HT-29 (cell line): ENCODE measurements at places on chromosomes 12 and 14.

DNA sequence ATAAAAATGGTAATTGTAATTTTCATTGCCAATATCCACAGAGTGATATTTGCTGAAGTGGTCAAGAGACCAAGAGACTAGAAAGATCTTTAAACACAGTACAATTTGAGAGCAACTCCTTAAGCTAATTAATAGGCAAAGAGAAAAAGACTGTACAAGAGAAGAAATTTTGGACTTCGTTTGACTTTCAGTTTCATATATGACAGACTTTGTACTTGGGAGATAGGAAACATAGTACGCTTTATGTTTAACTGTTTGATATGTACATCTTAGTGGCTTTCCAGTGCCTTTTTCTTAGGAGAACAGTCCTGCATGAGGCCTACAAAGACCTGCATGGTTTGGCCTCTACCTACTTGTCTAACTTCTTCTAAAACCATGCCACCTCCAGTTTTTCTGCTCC lies 1118.1 kb downstream of the TRHDE start:
- DNase-seq: no peak

DNA sequence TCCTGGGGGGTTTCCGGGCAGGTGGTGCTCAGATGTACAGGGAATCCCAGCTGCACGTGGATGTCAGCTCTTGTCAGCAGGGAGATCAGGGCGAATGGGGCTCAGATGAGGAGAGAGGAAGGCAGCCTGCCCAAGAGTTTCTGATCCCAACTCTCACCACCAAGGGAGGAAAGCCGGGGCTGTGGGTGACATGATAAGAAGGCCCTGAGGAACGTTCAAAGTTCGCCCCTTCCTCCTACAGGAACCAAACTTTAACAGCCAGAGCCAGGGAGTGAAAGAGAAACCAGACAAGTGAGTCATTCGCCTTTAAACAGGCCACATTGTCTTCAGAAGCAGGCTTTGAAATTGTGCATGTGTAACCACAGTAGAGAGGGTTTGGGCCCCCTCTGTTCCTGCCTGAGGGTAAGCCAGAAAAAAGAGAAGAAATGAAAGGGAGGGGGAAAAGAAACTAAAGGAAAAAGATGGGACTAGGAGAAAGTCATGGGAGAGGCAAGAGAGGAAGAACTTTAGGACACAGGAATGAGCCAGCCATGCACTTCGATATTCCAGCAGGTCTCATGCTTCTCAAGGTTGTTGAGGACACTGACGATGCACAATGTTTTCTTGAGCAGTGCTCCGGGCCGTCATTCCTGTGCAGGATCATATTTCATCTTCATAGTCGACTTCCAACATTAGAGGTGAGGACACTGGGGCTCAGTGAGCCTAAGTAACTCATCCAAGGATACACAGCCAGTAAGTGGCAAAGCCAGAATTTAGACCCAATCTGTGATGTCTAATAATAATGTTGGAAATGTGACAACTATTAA lies 691.4 kb upstream of the TBX3 start:
- DNase-seq: peak; percentile 25

DNA sequence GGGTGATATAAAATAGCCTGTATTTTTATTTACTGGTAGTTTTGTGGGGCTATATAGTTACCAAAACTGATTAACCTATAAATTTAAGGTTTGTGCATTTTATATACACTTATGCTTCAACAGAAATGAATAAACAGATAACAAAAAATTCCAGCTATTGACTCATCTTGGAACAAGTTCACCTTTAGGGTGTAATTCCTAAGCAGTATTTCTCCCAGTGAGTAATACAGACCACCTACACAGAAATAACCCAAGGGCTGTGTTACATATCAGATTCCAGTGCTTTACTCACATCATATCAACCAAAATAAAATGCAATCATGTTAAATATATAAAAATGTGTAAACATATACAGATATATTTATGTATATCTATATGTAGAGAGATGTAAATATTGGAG lies 345.6 kb downstream of the ADAMTS20 start:
- no peak for DNase-seq

- DNase-seq: no peak
Measured at GRCh38 chr12:57133013-57133569, 4.8 kb downstream of the LRP1 start.

GRCh38 chr12:60205500-60205899 lies 609.7 kb downstream of the SLC16A7 start:
- DNase-seq: no peak

GRCh38 chr12:46366771-46367170 lies 5.8 kb downstream of the SLC38A2 start:
- DNase-seq: no peak

DNA sequence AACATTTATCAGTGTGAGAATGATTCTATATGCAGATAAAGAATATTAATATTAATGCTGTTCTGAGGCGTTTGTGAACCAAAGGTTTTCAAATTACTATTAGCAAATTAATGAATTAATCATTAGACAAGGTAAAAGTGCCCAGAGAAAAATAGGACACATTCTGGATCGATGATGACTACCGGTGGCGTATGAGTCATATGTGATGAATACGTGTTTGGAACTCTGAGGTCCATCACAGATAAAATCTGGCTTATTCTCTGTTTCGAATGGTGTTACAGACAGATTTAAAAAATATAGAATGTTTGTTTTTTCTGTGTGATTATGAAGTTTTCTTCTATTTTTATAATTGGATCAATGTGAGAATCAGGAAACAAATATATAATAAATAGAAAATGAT lies 79.2 kb upstream of the RTL1 start:
- no peak for DNase-seq

GRCh38 chr12:6310771-6311610 lies 509 bp downstream of the PLEKHG6 start:
- DNase-seq: peak; percentile 55

- no peak for DNase-seq
Measured at GRCh38 chr14:99730876-99731546, 46.9 kb downstream of the CYP46A1 start.

DNA sequence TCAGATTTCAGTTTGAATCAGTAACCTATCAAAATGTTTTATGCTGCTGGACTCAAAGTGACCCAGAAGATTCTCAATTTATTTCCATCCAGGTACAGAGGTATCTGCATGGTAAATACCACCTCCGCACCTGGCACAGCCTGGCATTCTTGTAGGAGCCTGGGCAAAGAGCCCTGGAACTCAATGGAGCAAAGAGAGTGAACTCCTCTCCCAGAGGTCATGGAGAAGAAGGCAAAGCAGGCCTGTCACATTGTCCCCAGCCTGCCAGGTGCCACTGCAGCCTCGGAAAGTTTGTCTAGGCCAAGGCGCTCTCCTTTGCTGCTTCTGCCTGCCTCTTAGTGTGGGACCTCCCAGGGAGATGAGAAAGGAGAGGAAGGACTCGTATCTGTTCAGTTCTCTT lies 319.8 kb downstream of the ZFP36L1 start:
- DNase-seq: peak; percentile 68

DNA sequence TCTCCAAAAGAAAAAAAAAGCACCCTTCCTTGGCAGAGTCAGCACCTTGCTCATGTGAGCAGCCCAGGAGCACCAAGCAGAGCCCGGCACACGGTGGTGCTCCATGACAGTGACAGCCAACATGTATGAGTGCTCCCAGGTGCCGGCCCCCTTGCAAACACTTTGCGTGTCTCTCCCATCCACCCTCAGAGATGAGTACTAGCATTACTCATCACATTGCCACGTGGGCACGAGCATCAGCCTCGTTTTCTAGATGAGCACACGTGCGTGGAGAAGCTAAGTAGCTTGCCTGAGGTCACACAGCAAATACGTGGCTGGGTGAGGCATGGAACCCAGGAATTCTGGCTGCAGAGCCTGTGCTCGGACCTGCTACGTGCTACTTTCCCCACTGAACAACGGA lies 177.9 kb upstream of the PRMT8 start:
- no peak for DNase-seq

- DNase-seq: no peak
Measured at GRCh38 chr12:53204351-53204750, 2.7 kb downstream of the ITGB7 start.

DNA sequence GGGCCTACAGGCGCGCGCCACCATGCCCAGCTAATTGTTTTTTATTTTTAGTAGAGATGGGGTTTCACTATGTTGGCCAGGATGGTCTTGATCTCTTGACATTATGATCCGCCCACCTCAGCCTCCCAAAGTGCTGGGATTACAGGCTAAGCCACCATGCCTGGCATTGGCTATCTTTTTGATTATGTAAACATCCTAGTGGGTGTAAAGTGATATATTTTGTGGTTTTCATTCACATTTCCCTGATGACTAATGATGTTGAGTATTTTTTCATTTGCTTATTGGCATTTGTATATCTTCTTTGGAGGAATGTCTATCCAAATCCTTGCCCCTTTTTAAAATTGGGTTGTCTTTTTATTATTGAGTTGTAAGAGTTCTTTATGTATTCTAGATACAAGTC lies 16.3 kb downstream of the CREBL2 start:
- no peak for DNase-seq

DNA sequence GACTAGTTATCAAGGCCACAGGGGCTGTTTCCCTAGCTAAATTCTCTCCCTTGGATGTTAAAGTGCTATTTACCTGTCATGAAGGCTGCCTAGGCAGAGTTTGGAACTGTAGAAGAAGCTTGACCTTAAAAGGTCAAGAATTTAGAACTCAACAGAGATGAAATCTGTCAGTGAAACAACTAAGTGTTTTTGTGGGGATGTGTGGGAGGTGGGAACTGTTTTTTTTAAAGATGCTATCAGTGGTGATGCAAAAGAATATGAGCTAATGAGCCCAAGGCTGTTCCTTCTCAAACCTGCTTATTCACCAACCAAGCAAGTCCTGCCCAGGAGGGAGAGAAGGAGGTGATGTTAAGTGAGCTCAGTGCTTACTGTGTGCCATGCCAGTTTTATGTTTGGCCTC lies 40.8 kb upstream of the POC1B start:
- DNase-seq: no peak

DNA sequence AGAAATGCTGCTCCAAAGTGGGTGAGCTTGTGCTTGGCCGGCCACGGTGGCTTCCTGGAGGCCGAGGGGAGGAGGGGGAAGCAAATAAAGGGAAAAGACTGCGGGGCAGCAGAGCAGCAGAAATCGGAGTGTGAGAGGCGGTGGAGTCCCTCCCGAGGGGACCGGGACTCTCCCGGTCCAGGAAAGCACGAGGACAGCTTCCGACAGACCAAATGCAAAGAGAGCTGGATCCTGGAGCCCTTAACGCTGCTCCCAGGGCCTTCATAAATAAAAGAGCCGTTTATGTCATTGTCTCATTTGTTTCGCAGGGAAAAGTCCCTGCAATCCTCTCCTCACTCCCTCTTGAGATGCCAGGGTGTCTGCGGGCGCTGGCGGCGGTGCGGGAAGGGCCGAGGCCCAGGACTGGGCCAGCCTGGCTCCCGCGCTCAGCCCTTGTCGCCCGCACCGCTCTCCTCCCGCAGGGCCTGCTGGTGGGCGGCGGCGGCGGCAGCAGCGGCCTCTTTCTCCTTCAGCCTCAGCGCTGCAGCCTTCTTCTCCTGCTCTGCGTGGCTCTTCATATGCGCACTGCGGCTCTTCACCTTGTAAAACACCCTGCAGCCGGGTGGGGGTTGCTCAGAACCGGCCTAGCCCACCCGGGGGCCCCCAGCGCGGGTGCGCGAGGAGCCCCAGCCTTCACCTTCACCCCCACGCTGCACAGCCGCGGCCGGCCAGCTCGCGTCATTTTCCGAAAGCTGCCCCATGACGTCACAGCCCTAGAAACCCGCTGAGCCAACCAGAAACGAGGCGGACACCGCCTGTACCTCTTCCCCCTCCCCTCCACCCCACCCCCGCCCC lies 4.5 kb upstream of the PNMA1 start:
- no peak for DNase-seq

GRCh38 chr12:18383203-18383602 lies 121.9 kb downstream of the PIK3C2G start:
- no peak for DNase-seq

GRCh38 chr12:132888852-132889251 lies 1.4 kb upstream of the CHFR start:
- no peak for DNase-seq

DNA sequence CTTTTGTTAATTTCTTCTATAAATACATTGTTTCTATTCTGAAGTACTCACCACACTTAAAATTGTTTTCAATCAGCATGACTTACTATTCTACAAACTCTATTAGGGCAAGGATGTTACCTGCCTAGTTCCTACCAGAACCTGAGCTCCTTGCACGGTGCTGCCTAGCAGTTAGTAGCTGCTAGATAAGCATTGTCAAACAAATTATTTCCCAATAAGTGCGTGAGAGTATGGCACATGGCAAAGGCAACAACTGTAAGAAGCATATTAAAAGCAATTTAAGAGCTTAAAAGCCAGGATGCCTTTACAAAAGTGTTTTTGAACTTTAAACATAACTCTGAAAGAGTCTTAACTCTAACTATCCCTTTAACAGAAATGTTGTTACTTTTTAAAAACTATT lies 8.2 kb upstream of the LYZ start:
- no peak for DNase-seq

DNA sequence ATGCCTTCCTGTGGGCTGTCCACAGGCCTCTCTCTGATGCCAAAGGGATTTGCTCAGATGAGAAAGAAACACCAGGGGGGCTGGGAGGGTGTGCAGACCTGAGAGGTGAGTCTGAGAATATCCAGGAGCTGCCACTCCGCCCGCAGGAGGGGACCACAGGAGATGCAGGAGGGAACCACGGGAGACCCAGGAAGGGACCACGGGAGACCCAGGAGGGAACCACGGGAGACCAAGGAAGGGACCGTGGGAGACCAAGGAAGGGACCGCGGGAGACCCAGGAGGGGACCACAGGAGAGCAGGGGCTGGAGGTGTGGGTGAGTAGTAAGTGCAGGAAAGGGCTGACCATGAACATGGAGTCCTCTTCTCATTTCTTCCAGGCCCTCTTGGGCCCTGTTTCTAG lies 74.6 kb upstream of the SFSWAP start:
- DNase-seq: no peak

GRCh38 chr12:123898673-123899072 lies 74.0 kb downstream of the CCDC92 start:
- no peak for DNase-seq

DNA sequence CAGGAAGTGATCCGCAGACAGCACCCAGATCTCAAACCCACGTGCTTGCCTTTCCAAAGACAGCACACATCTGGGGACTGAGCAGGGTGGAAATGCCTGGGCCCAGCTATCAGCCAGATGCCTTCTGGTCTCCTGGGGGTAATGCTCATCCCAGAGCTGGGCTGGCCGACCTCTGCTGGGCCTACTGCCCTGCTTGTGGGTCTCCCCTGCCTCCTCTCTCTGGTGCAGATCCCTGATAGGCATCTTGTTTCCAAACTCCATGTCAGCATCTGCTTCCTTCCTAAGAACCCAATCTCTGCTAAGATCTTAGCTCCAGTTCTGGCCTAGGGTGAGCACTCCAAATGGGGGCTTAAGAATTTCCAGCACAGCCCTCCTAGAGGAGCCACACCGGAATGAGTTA lies 1043.0 kb downstream of the VRK1 start:
- DNase-seq: no peak

DNA sequence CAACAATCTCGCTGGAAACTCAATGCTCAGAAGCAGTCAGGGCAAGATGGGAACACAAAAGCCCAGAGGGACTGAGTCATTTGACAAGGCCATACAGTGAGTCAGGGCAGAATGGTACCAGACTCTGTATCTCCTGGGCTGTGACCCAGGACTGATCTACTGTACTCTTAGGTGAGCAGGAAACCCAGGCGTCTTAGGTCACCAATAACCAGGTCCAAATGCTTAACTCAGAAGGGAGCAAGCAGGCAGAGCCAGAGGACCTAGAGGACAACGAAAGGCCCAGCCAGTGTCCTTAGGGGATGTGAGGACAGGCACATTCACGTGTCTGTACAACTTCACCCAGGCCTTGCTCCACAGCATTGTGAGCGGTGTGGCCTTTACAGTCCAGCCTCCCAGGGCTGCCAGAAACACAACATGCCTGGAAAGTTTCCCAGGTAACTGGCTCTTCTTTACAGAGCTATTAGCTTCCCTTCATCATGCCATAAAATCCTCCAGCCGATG lies 69.9 kb downstream of the ARL6IP4 start:
- no peak for DNase-seq

GRCh38 chr12:113619202-113619601 lies 147.5 kb upstream of the LHX5 start:
- no peak for DNase-seq
